ENCODE measurements at places on chromosomes 11 and 22. TPM values are rescaled to one million over a fixed set of nuclear protein-coding genes. Genes with fewer than 3 reads are reported as not detected.

The FAM111B gene
- total RNA-seq: 48.6 TPM

The KRTAP5-10 gene
- not detected for total RNA-seq

The EFCAB6 gene
- not detected for total RNA-seq

The CDHR5 gene
- not detected for total RNA-seq

The IRAG1 gene
- not detected for total RNA-seq
